Femur (tissue), 1 donor: ENCODE measurements at places on chromosomes 2 and 18.

GRCh38 chr18:805008-805754, 6.9 kb downstream of the YES1 start:
- DNase-seq: no peak

- no peak for DNase-seq
These were observed 13.2 kb upstream of the FHOD3 start for GRCh38 chr18:36284268-36284667.

DNA sequence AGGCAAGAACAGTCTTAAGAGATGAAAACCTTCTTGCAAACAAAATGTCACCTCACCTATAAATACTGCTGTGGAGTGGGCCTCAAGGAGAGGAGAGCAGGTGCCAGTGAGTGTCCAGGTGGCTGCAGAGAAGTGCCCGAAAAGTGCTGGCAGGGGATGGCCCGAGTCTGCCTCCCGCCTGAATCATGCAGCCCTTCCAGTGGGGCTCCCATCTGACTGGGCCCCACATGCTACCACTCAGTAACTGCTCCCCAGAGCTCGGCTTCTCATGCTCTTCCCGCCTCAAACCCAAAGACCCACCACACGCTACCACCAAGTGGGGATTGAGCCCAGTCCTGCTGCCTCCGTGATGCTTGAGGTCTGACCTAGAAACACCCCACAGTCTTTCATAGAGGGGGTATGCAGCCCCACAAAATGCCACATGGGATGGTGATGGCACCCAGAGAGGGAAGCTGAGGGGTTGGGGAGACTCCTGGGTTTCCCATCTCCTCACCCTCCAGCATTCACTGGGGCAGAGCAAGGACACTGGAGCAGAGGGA, 7.4 kb downstream of the HS6ST1 start:
- DNase-seq: peak; percentile 15

DNA sequence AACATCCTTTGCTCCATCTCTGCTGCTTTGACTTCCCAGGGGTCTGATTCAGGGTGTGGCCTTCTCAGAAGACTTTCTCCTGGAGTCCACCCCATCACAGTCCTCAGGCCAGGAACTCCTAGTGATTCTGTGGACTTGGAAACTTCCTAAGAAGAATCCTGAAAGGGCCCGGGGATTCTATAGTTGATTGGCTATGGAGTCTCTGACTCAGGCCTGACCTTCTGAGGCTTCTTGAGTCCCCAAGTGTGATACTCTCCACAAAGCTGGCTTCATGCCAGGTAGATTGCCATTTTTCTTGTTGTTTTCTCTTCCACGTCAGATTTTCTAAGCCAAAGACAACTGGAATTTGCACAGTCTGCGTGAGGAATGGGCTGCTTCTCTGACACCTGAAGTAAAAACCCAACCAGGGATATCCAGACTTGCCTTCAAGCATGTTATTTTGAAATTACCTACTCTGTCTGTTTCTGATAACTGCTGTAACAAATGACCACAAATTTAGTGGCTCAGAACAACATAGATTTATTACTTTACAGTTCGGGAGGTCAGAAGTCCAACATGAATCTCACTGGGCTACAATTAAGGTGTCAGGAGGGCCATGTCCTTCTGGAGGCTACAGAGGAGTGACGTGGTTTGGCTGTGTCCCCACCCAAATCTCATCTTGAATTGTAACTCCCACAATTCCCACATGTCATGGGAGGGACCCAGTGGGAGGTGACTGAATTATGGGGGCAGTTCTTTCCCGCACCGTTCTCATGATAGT, 69.3 kb downstream of the ALPK2 start:
- DNase-seq: no peak

- no peak for DNase-seq
These were observed 158.0 kb downstream of the AGPS start for GRCh38 chr2:177550264-177551200.

GRCh38 chr2:85924522-85924921, 35.7 kb upstream of the ST3GAL5 start:
- DNase-seq: no peak

DNA sequence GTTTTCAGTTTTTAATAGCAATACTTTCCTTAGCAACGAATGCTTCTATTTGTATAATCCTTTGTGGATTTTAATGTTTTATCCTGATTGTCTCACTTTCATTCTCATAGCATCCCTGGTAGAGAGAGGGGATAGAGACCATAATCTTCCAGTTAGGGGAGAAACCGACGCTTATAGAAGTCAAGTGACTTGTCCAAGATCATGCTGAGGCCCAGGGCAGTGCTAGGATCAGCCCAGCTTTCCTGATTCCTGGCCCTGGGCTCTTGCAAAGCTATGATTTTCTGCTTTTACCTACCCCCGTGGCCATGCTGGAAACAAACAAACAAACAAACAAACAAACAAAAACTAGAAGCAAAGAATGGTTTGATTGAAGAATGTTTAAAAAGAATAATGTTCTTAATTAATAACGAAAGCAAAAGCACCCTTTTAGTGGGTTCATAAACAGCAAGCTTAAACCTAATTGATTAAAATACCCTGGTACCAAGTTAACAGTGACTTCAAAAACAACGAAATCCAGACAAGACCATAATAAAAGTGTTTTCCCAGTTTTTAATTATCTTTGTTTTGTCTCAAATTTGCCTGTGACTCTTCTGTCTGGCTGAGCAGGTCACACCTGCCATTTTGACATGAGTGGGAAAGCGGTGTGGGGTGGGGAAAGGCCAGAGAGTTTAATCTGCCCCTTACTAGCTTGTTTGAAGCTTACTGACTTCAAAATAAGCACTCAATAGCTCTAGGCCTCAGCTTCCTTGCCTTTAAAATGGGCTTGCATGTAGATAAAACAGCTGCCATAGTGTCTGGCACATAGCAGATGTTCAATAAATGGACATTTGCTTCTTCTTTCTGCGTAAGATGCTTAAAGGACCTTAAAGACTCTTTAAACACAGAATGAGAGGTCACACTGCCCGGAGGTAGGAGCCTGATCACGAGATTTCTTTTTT, 116.6 kb upstream of the MYCN start:
- no peak for DNase-seq

GRCh38 chr2:7800031-7800430, 881.8 kb upstream of the ID2 start:
- no peak for DNase-seq

DNA sequence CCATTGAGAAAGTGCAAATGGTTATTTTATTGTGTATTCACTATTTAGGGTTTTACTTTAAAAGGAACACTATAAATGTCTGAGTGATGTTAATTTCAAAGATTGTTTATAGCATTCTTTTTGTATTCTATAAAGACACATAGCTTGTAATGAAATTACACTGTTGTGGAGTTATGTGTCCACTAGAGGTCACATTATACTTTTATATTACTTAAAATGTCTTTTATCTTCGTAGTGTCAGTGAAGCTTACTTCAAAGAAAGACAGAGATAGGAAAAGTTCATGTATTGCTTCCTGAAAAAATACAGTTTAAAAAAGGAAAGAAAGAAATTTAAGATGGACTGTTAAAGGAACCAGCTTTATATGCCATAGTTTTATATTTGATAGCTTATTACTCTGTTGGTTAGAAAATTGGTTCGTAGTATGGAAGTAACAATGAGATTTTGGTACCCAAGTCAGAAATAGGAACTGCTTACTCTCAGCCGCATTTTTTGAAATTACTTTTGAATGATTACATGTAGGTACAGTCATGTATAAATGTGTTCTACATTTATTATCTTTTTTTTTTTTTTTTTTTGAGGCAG, 20.5 kb downstream of the APLF start:
- no peak for DNase-seq

GRCh38 chr2:112927745-112928144, 16.8 kb downstream of the IL37 start:
- DNase-seq: no peak

DNA sequence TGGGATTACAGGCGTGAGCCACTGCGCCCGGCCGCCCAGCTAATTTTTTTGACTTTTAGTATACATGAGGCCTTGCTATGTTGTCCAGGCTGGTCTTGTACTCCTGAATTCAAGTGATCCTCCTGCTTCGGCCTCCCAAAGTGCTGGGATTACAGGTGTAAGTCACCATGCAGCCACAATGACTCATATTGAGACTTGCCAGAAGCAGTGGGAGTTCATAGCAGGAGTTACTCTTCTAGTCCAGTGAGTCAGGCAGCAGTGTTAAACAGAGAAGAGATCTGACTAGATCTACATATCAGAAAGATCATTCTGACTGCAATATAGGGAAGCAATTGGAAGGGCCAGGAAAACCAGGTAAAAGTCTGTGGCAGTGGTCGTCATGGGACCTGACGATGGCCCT, 1.5 kb upstream of the FLACC1 start:
- DNase-seq: no peak

- DNase-seq: no peak
These were observed 53.6 kb upstream of the CAB39 start for GRCh38 chr2:230658877-230659652.

DNA sequence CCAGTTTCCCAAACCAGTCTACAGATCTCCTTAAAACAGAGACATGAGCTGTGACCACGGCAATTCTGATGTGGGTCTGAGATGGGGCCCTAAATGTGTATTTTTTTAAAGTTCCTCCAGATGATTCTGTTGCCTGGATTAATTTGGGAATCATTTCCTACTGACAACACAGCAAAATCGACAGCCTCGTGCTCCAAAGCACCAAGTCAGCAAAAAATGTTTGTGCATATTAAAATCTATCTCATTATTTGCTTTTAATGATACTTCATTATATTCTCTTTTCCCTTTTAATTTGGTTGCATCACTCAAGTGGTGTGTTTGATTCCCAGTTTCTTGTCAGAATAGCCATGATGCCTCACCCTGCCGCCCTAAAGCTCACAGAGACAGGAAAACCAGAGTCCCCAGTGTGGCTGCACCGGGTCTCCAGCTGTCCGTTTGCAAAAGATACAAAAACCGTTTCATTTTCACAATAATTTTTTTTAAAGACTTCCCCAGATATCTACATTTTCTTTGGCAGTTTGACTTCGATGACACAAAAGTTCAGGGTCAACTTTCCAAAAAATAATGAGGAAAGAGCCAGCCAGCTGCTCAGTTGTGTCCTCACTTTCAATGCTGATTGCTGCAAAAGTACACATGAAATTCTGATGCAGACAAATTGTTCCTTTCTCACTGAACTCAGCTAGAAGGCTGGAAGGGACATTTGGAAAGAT, 443.2 kb upstream of the ID2 start:
- DNase-seq: no peak

GRCh38 chr2:150431561-150432311, 55.7 kb downstream of the RND3 start:
- no peak for DNase-seq

GRCh38 chr2:20178666-20179465, 46.1 kb downstream of the SDC1 start:
- DNase-seq: no peak

GRCh38 chr18:51053814-51054213, 23.8 kb downstream of the SMAD4 start:
- DNase-seq: no peak

DNA sequence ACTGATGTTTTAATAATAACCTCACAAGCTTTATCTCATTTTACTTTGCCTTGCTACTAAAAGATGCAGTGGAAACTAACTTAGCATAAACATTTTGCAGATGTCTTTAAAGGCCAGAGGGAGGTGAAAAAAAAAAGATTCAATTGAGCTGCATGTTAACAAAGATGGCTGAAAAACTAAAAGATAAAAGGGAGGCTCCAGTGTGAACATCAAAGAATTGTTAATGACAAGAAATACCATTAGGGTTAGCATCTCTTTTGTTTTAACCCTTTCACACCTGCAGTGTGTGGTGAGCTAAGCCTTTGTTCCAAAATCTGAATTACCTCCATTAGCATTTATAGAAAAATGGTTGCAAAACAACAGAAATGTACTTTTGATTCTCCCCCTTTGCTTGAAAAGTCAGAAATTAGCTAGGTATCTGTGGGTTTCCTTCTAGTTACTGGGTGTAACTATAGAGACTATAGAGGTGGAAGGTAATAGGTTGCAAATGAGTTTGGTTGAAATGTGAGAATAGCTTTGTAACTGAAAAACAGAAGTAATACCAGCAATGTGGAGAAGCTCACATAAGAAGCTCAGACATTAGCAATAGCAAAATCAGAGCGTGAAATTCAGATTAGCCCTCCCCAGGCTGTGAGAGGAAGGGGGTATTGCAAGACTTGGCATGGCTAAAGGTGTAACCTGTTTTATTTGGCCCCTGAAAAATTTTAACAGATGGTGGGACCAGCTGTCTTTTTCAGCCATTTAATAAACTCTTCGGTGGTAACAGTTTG, 34.8 kb upstream of the SP5 start:
- DNase-seq: no peak

DNA sequence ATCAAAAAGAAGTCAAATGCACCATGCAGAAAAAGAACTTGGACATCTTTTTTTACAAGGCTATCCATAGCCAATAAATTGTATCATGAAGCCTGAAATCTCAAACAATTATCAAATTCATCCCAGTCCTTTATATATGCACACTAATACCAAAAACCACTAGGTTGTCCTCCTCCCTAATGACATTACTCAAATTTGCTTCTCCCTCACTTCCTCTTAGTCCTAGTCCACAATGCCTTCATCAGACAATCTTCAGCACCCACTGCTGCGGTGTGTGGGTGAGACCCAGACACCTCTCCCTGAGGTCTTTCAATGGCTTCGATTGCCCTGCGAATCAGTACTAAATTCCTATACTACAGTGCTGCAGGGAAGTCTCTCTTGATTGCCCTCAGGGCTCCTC, 58.1 kb downstream of the CLASP1 start:
- no peak for DNase-seq

GRCh38 chr2:100067784-100068183, 74.6 kb downstream of the AFF3 start:
- DNase-seq: no peak

- no peak for DNase-seq
These were observed 1289.7 kb downstream of the LRP1B start for GRCh38 chr2:140841141-140841540.

DNA sequence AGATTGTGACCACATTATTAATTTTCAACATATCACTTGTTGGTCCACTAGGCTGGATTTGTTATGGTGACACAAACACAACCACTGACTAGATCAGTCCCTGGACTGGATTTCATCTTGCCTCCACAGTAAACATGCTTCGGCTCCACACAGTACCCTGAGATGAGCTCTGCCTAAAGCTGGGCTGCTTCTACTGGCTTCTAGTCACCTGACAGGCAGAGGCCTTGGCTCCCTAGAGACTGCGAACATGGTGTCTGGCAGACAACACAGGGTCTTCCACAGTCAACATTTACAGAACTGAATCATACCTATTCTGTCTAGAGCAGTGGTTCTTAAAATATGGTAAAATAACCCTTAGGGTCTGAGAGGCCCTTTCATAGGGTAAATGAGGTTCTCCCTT, 69.2 kb downstream of the RIT2 start:
- DNase-seq: no peak

- DNase-seq: no peak
These were observed 17.8 kb downstream of the CRIM1 start for GRCh38 chr2:36373149-36373926.

- DNase-seq: no peak
These were observed 13.2 kb downstream of the TXNDC2 start for GRCh38 chr18:9898792-9899549.

DNA sequence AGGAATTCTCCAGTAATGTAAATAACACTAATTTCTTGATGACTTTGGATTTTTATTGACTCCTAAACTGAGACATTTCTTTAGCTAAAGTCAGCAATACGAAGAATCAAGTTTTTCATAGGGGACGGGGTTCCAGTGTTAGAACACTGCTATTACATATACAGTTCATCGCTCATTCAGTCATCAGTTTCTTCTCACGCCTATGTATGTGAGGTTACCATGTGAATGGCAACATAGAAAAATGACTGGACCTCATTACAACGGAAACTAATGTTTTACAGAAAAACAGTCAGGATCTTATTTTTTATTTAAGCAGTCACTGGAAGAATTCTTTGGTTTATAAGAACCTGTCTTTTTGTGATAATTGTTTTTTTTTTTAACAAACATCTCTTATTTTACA, 56.4 kb downstream of the THADA start:
- no peak for DNase-seq
